ENCODE measurements at places on chromosomes 4 and X. TPM values are rescaled to one million over a fixed set of nuclear protein-coding genes. Genes with fewer than 3 reads are reported as not detected.
A peak's percentile ranks its signal among the peaks of the same experiment; 100 is the strongest.

GRCh38 chrX:24081661-24082154 is 27.0 kb downstream of the EIF2S3 start:
- DNase-seq: peak; percentile 79

Gene ANXA5
- 895 TPM for total RNA-seq

GRCh38 chr4:172207258-172207657 is 394.1 kb downstream of the GALNTL6 start:
- no peak for DNase-seq

Gene MXRA5
- total RNA-seq: not detected

Gene SNCA
- not detected for total RNA-seq

DNA sequence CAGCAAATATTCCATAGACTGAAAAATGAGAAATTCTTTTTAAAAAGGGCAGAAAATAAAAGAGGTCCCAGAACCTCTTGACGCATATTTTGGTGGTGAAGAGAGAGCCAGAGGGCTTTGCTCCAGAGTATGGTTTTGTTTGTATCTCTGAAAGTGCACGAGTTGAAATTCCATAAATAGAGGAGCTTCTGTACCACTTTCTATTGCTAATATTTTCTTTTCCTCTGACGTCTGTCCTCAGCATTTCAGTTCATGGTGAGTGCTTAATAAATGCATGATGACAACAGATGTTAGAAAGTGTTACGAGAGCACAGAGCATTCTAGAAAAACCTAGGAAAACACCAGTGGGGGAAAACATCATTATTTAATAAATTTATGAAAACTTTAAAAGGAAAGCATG is 145.6 kb downstream of the AMELX start:
- no peak for DNase-seq

DNA sequence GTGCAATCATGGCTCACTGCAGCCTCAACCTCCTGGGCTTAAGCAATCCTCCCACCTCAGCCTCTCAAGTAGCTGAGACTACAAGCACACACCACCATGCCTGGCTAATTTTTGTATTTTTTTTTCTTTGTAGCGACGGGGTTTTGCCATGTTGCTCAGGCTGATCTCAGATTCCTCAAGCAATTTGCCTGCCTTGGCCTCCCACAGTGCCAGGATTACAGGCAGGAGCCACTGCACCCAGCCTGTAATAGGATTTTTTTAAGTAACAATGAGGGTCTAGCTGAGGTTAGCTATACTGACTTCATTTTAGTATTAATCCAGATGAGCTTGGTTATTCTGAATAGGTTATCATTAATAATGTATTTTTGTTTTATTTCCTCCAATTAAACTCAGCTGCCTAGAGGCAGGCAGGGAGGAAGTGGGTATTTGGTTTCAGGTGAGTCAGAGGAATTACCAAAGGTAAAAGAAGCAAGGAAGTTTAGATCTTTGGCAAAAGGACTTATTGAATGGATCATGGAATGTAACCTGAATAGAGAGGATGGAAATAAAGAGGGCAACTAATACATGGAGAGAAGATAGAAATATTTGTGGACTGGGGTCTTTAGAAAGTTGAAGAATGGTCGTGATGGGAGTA is 1023.3 kb upstream of the TENM3 start:
- DNase-seq: no peak

GRCh38 chr4:165096776-165097175 is 15.9 kb downstream of the TMEM192 start:
- DNase-seq: no peak

DNA sequence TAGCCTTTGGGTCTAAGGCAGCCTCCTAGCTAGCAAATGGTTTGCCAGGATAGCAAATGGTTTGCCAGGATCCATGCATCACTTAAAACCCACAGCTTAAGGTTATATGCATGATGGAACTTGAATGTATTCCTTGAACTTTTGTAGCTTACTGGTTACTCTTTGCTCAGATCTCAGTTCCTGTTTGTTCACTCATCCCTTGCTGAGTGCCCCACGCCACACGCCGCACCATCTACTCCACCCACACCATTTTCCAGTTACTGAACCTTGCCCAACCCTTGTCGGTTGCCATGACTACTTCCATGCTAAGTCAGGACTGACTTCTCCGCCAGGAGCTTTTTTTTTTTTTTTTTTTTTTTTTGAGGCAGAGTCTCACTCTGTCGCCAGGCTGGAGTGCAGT is 29.5 kb upstream of the XIAP start:
- peak; percentile 57 for DNase-seq

- DNase-seq: no peak
Measured at GRCh38 chrX:7252013-7252610, 104.2 kb upstream of the PUDP start.

GRCh38 chr4:106172861-106173260 is 143.1 kb downstream of the TBCK start:
- DNase-seq: no peak

- DNase-seq: no peak
Measured at GRCh38 chr4:94621491-94622080, 136.2 kb upstream of the BMPR1B start.

- no peak for DNase-seq
Measured at GRCh38 chr4:133270021-133270570, 121.0 kb downstream of the PCDH10 start.

Gene SHROOM3
- total RNA-seq: 10.0 TPM

GRCh38 chr4:110780538-110780937 is 157.7 kb upstream of the PITX2 start:
- DNase-seq: no peak

GRCh38 chr4:155040031-155040430 is 168.4 kb upstream of the NPY2R start:
- DNase-seq: no peak

Gene TBX22
- not detected for total RNA-seq
